Kidney epithelial cell (primary cell): ENCODE measurements at places on chromosomes 7 and 10. TPM values are rescaled to one million over a fixed set of nuclear protein-coding genes. Genes with fewer than 3 reads are reported as not detected.

Gene HEPACAM2
- total RNA-seq: 0.08 TPM in 1 of 2 replicates, not detected in the other

Gene GRB10
- total RNA-seq: 86.3 and 90.6 TPM in 2 replicates

Gene CLRN3
- total RNA-seq: not detected in 2 replicates

Gene SLC29A4
- total RNA-seq: 6.1 and 6.5 TPM in 2 replicates

Gene CPXM2
- 12.1 and 13.3 TPM in 2 replicates for total RNA-seq

Gene SPDYE8
- total RNA-seq: not detected in 2 replicates

Gene SPAG6
- total RNA-seq: 0.79 and 1.2 TPM in 2 replicates

Gene MEOX2
- total RNA-seq: not detected in 2 replicates

Gene HGF
- not detected in 2 replicates for total RNA-seq

Gene POM121L12
- not detected in 2 replicates for total RNA-seq

DNA sequence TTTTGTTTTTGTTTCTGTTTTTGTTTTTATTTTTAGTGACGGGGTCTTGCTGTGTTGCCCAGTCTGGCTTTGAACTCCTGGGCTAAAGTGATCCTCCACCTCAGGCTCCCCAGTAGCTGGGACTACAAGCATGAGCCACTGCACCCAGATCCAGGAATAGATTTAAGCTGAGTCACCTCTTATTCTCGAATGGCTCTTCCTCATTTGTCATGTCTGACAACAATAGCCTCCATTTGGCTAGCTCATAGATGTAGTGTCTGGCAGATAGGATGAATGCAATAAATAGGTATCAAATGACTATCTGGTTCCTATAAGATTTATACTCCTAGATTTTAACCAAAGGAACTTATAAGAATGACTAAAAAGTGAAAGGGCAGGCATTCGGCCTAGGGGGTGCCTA lies 172.9 kb downstream of the TMEM26 start:
- DNase-seq: peak; percentile 31

DNA sequence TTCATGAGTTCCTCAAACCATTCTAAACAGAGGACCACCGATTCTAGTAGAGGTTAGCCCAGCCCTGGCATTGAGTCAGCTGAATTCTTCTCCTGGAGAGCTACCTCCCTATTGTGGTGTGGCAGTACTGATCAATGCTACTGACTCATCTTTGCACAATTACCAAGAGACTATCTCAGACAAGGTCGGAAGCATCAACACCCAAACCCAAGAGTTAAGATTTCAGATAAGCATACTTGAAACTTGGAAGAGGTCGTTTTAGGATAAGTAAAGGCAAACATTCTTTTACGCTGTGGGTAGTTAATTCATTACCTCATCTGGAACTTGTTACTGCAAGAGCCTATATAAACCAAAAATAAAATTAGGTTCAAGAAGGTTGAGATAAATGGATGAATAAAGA lies 154.6 kb upstream of the NRBF2 start:
- DNase-seq: no peak

DNA sequence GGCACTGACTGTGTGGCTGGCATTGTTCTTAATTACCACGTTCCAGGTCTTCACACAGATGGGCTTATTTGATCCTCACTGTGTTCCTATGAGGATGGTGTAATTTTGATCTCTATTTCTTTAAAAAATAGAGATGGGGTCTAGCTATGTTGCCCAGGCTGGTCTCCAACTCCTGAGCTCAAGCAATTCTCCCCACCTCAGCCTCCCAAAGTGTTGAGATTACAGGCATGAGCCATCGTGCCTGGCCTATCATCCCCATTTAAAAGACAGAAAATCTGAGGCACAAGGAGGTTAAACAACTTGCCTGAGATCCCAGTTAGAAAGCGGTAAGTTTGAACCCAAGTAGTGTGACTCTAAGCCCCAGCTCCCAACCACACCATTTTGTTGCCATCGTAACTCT lies 17.0 kb upstream of the SRGN start:
- DNase-seq: no peak

GRCh38 chr7:117993377-117994003 lies 120.2 kb upstream of the CTTNBP2 start:
- no peak for DNase-seq

GRCh38 chr10:6052247-6053221 lies 9.6 kb downstream of the IL2RA start:
- DNase-seq: no peak

DNA sequence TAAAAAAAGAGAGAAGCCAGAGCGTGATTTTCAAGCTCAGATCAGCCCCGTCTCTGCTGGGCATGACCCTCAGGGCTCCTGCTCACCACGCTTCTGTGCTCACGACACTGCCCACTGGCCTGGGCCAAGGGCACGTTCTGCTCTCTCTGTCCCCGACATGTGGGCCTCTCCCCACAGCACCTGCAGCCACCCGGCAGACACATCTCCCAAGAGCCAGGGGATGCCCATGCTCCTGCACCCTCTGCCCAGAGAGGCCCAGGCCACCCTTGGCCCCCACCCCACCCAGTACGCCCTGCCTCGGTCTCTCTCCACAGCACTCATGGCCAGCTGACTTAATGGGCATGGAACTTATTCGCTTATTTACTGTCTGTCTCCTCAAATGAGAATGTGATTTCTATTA lies 175.4 kb upstream of the RNF32 start:
- no peak for DNase-seq

GRCh38 chr10:70650104-70650503 lies 22.2 kb upstream of the ADAMTS14 start:
- no peak for DNase-seq

- no peak for DNase-seq
Measured at GRCh38 chr10:68202960-68203353, 29.0 kb downstream of the ATOH7 start.

GRCh38 chr10:102627736-102628293 lies 16.5 kb upstream of the TRIM8 start:
- no peak for DNase-seq

- DNase-seq: no peak
Measured at GRCh38 chr10:110353244-110354119, 48.8 kb upstream of the SMNDC1 start.

GRCh38 chr10:17782921-17783665 lies 26.1 kb upstream of the MRC1 start:
- DNase-seq: no peak

DNA sequence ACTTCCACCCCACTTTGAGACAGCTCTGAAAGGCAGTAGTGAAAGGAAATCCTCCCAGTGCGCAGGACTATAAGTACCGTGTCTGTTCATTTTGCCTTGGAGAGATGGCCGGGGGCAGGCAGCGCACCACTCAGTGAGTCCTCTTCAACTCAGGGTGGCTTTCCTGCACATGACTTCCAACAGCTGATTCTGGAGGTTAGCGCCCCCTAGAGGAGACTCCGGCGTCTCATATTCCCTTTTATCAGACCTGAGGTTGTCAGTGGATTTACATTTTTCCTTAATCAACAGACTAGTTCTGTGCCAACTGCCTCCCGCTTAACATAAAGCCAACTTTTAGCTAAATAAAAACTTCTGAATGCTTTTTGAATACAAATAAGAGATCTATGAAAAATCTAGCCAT lies 101.0 kb downstream of the HERPUD2 start:
- DNase-seq: no peak

DNA sequence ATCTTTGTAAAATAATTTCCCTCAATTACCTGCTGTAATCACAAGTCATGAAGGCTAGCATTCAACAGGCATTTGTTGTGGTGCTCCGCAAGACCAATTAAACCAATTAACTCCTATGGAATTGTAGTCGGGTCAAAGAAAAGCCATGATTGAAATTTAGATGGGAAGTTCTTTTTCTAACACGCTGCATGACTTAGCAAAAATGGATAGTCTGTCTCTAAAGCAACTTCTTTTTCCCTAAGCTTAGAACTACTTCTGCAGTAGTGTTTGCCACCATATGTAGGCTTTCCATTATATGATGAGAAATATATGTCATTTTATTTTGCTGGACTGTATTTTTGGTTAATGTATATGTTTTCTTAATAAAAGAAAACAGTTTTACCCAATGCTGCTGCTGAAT lies 119.1 kb downstream of the TSPAN12 start:
- DNase-seq: no peak

- peak; percentile 7 for DNase-seq
Measured at GRCh38 chr10:71666639-71667386, 52.8 kb downstream of the C10orf105 start.

GRCh38 chr7:22168129-22168634 lies 188.8 kb downstream of the RAPGEF5 start:
- no peak for DNase-seq

GRCh38 chr10:35824704-35825103 lies 182.6 kb upstream of the FZD8 start:
- no peak for DNase-seq

- no peak for DNase-seq
Measured at GRCh38 chr7:129184981-129185670, 3.3 kb upstream of the SMO start.

GRCh38 chr10:95464280-95464679 lies 96.9 kb downstream of the SORBS1 start:
- DNase-seq: no peak

- DNase-seq: no peak
Measured at GRCh38 chr10:133020193-133020817, 67.4 kb upstream of the ADGRA1 start.

- DNase-seq: no peak
Measured at GRCh38 chr10:82267014-82267413, 392.0 kb downstream of the NRG3 start.
